ENCODE measurements at places on chromosomes 7 and 10.

DNA sequence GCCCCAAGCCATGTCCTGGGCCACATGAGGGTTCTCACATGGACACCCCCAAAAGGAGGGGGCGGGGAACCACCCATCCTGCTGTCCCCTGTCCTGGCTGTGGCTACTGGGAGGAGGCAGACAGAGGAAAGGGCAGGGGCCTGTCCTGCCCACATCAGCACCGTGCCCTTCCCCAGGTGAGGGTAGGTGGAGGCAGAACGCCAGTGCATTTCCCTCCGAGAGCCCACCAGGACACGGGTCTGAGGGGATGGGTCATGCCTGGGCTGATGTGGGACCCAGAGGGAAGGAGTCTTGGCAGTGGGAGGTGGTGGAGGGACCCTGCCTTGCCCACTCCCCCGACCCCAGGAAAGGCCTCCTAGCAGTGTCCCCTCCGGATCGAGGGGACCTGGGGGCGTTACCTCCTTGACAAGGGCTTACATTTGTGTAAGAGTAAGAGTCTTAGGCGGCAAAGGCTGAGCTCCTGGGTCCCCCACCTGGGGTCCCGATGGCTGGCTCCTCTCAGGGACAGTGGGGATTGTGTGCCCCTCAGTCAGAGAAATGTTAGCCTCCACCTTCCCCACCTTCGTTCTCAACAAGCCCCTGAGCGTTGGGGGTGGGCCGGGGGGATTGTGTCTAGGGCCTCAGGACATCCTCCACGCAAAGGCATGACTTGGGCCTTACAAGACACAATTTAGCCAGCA, 6.1 kb downstream of the CRYGN start:
- DNase-seq: no peak

DNA sequence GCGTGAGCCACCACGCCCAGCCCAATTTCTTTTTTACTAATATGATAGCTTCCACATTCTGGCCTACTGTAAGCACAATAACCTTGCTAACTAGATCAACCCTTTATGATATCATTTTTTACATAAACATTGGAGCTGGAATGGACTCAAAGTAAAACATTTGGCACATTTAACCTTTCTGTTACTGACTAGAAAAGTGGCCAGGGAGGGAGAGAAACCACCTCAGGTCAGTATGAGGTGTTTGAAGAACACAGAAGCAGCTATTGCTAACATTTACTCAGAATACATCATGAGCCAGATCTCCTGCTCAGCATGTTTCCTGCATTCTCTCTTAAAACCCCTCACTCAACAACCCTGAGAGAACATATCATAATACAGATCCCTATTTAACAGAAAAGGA, 27.3 kb downstream of the SGMS1 start:
- no peak for DNase-seq

GRCh38 chr7:158408318-158408920, 179.2 kb downstream of the PTPRN2 start:
- no peak for DNase-seq

DNA sequence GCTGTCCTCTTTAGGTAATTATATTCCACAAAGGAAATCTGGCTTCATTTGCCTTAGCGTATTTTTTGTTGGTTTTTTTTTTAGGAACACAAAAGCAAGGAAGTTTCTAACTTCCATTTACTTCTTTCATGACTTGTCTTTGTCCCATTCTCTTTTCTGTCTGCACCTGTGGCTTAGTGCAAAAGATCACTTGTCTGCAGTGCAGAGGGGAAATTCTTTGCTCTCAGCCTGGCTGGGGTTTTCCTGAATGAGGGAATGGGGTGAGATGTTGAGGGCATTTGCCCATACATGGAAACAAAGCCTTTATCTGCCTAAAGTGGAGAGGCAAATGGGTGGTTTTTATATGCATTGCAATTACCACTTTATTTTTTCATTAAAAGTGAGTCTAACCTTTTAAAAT, 361.1 kb upstream of the IGFBP3 start:
- no peak for DNase-seq

DNA sequence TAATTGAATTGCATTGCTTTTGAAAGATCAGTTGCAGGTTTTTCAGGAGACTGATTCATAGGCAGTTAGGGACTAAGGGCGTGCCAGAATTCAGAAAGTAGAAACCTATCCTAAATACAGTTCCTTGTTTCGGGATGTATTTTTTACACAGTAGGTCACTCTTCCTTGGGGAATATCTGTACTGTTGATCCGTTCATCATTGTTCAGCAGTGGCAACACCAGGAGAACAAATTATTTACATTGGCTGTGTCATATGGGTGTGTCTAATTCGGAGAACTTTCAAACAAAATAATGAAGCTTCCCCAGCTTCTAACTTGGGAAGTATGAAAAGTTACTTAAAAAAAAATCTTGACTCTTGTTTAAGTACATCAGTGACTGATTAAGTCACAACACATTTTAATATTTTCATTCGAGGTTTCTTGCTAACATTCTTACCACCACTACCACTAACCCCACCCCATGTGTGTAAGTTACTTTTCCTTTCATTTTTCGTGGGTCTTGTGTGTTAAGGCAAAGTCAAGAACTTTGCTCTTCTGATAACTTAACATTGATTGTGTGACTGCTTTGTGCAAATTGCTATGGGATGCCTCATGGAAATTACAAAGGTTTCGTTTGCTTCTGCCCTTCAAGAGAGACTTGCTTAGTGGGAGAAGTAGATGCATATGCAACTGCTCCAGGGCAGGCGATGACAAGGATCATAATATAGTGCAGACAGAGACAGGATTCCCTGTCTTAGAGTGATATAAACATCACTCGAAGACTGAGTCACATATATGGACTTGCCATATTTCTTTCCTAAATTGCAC, 43.8 kb upstream of the RPA3 start:
- no peak for DNase-seq

- no peak for DNase-seq
Measured at GRCh38 chr10:114520453-114520852, 116.2 kb upstream of the AFAP1L2 start.

- no peak for DNase-seq
Measured at GRCh38 chr10:6770846-6771245, 190.8 kb upstream of the PRKCQ start.

DNA sequence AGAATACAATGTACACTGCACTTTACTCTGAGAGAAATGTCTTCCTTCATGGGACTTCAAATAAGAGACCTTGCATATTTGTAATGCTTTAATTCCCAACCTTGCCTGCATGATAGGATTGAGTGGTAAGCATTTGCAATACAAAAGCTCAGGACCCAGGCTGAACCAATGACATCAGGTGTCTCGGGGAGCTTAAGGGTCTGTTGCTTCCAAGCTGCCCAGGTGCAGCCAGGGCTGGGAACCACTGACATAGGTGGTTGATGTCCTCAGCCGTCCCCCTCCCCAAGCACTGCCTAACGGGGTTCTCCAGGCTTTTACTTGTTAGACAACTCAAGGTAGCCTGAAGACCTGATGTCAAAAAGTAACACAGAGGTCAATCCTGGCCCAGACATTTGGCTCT, 29.1 kb downstream of the FIGNL1 start:
- no peak for DNase-seq

- DNase-seq: no peak
Measured at GRCh38 chr7:100867776-100868485, 744 bp downstream of the TRIP6 start.

DNA sequence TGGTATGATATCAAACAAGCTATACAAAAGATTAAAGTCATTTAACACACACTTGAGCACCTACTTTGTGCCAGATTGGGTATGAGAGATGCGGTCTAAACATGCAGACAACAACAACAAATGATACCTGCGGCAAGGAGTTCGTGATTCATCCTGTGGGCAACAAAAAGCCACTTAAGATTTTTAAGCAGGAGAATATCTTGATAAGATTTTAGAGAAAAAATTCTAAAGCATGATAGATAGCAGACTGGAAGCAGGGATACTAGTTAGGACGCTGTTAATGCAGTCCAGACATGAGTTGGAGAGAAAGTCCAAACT, 1.6 kb upstream of the KBTBD2 start:
- no peak for DNase-seq

GRCh38 chr10:12470719-12471118, 121.4 kb downstream of the CAMK1D start:
- DNase-seq: no peak

DNA sequence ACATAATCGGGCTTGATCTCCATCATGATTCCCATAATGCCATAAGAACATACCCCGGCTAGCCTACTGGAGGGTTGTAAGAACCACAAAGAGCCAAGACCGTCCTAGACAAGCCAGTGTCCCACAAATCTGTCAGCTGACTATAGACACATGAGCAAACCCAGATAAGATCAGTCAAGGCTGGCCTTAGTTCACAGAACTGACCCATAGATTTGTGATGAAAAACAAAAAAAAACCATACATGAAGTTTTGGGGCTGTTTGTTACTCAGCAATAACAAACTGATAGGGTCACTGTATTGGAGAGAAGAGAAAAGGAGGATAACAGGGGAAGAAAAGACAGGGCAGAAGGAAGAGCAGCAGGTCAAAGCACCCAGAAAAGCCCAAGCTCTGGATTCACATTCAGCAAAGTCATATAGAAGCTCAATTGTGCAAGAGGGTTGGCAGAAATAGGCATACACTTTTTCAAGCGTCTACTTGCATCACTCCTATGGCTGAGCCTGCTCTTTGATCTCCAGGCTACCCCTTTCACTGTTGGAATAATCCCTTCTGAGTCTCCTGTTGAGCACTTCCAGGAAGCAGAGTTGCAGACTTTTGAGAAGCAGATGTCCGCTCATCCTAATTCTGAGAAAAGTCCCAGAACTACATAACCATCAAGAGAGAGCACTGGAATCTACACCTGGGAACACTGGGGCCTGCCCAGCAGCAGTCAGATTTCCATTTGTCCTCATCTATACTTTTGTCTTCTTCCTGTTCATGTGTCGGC, 122.0 kb upstream of the HABP2 start:
- DNase-seq: no peak

- DNase-seq: no peak
Measured at GRCh38 chr10:131679926-131680325, 220.9 kb upstream of the PPP2R2D start.

DNA sequence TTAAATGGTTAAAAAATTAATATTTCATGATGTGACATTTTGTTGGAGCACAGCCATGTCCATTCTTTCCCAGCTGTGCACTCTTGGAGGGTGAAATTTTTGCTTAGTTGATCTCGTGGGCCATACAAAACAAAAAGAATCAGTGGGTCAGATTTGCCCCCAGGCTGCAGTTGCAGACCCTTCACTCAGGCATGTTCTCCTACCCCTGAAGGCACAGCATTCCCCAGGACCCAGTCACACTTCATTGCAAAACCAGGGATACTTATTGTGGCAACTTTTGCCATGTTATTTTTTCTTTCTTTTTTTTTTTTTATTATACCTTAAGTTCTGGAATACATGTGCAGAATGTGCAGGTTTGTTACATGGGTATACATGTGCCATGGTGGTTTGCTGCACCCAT, 6.0 kb downstream of the TAS2R40 start:
- no peak for DNase-seq
